ENCODE measurements at places on chromosomes 5 and 9. TPM values are rescaled to one million over a fixed set of nuclear protein-coding genes. Genes with fewer than 3 reads are reported as not detected.

DNA sequence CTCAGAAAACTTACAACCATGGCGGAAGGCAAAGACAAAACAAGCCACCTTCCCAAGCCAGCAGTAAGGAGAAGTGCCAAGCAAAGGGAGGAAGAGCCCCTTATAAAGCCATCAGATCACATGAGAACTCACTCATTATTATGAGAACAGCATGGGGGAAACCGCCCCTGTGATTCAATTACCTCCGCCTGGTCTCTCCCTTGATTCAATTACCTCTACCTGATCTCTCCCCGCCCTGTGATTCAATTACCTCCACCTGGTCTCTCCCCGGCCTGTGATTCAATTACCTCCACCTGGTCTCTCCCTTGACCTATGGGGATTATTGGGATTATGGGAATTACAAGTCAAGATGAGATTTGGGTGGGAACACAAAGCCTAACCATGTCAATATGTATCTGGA lies 467.3 kb upstream of the FTMT start:
- no peak for DNase-seq

DNA sequence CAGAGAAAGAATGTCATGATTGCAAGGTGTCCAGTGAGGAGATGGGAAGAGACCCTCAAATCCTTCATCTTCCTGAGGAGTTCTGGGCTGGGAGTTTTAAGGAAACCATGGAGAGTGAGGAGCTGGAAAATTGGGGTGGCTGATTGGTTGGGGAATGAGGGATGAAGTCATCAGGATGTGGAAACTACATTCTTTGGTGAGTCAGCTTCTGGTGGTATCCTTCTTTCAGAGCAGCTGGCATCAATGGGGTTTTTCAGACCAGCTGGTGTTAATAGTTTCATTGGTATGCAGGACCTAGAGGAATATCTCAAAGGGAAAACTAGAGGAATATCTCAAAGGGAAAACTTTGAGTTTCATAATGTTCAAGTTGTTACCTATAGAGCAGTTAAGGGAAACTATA lies 45.2 kb downstream of the RNF180 start:
- no peak for DNase-seq

GRCh38 chr5:19565466-19565865 lies 422.5 kb downstream of the CDH18 start:
- no peak for DNase-seq

DNA sequence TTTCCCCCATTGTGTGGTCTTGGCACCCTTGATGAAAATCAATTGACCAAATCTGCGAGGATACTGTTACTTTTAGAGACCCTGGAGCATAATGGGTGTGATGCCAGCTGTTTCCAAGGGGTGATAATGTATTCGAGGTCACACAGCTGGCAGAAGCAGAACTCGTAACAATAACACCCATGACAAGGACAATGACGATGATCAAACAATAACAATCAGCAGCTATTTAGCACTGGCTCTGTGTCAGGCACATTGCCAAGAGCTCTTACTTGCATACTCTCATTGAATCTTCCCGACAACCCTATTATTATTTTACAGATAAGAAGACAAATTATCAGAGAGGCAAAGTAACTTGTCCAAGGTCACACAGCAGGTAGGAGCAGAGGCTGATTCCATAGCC lies 223.7 kb upstream of the MSX2 start:
- DNase-seq = no peak

- no peak for DNase-seq
Measured at GRCh38 chr5:142901476-142902185, 131.5 kb downstream of the ARHGAP26 start.

DNA sequence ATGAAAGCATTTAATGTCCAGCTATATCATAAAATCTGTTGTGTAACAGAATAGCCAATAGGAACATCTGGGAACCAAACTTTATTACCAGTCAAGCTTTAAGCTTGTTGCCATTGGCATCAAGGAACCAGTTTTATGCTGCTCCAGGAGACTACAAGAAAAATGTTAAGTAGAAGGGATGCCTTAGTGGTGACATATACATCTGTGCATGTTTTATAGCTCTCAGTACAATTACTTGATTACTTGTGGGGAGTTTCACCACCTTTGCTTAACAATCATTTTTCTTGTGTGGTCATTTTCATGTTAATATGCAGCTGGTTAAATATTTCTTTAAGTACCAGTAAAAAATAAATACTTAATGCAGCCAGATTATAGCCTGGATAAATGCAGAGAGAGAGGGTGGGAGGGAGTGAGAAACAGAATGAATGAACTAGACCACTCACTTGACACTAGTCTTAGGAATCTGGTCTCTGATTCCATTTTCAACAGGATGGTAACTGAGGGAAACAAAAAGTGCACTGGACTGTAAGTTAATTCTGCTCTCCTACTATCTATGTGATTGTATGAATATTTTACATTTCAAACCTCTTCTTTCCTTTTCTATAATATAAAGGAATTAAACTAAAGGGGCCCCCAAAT lies 35.7 kb upstream of the LURAP1L start:
- DNase-seq = no peak

- no peak for DNase-seq
Measured at GRCh38 chr5:15938961-15939360, 240.6 kb downstream of the MARCHF11 start.

LMBRD2 gene
- total RNA-seq = 16.3 TPM

CENPH gene
- total RNA-seq = 2.3 TPM

DNA sequence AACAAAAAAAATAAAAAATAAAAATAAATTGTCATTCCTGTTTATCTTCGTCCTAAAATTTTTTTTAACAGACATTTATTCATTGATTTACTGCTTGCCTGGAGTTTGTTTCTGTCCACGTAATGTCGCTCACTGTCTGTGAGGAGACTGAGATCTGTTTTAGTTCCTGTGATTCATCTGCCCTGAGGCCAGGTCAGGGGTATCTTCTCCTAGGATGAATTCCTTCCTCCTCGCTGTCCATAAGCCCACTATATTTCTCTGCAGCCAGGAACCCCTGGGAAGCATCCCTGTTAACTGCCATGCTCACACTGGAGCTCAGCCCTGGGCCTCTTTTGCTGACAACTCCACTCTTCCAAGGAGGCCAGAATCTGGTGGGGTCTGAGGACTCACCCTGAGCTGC lies 682.0 kb downstream of the MTRR start:
- DNase-seq = no peak

GRCh38 chr5:173187054-173187743 lies 42.9 kb downstream of the BNIP1 start:
- DNase-seq = no peak

- DNase-seq = no peak
Measured at GRCh38 chr9:7115606-7116005, 357.8 kb downstream of the KDM4C start.

HSPA5 gene
- total RNA-seq = 195 TPM

GRCh38 chr9:33294670-33295432 lies 4.5 kb downstream of the NFX1 start:
- DNase-seq = no peak

AQP3 gene
- 6.0 TPM for total RNA-seq

MARCHF11 gene
- total RNA-seq = not detected

TEK gene
- 18.2 TPM for total RNA-seq

OR1Q1 gene
- not detected for total RNA-seq

DNA sequence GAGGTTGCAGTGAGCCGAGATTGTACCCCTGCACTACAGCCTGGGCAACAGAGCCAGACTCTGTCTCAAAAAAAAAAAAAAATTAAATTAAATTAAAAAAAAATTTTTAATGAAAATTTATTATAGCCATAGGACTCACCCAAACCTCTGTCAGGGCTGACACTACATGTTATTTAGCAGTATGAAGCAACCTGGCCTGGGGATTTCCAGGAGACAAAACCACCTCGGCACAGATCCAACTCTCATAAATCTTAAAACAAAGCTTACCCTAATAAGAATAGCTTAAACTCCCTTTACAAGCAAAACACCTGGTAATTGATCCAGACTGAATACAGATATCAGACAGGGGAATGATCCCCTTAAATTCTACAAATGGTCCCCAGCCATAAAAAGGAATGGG lies 38.4 kb downstream of the PPP1R2B start:
- DNase-seq = no peak

DNA sequence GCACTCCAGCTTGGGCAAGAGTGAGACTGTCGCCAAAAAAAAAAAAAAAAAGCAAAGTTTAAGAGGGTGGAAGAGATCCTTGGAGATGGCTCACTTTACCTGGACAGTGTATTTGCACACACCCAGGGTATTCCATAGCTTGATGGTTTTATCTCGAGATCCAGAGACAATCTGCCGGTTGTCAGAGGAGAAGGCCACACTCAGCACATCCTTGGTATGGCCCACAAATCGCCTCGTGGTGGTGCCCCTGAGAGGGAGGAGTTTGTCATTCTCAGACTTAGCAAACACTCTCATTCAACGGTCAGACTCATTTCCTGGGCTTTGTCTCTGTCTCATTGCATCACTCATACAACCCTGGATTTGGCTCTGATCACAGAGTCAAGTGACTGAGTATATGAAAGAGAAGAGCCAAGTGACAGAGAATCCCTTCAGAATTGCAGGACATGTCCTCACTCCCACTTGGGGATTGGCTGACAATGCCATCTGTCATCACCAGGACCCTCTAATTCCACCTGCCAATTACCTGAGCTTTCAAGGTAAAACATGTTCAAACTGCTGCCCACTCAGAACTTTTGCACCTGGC lies 2.2 kb downstream of the RACK1 start:
- DNase-seq = peak; percentile 57

TAL2 gene
- not detected for total RNA-seq

DNA sequence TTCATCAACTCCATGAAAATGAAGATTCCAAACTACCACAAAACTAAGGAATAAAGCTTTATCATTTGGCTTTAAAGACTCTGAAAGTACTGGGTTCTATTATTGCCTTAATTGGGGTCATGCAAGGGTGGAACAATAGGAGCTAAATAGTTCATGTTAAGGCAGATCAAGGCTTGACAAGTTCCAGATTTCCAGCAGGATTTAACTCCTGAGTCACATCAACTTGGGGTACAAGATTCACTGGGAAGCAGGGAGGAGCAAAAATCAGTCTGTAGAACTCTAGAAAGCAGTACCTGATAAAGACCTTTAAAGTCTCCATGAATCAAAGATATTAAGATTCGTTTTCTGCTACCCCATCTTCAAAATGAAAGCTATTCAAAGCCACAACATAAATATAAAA lies 41.9 kb upstream of the GLRX start:
- no peak for DNase-seq

SCGB3A2 gene
- not detected for total RNA-seq

DNA sequence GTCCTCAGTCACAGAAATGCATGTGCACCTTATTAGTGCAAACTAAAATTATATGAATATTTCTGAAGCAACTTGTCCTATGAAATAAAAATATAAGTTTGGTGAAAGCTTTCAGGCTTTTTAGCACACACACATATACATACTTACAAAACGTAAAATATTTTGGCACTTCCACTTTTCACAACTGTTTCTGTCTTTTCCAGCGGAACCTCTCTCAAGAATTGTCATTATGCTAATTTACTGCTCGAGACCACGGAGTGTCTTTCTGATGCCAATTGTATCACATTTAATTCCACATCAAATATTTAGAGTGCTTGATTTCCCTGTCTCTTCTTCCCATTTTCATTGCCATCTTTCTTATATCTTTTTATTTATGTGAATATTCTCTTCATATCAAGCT lies 100.4 kb downstream of the MEF2C start:
- DNase-seq = no peak

DNA sequence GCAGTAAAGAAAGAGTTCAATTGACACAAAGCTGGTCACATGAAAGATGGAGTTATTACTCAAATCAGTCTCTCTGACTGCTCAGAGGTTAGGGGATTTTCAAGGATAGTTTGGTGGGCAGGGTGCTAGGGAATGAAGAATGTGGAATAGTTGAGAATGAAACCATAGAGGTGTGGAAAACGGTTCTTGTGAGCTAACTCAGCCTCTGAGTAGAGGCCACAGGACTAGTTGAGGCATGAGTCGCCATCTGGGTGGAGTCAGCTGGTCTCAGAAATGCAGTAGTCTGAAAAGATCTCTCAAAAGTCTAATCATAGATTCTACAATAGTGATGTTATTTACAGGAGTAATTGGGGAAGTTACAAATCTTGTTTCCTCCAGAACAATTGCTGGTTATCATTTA lies 178.9 kb upstream of the SPEF2 start:
- DNase-seq = no peak

- no peak for DNase-seq
Measured at GRCh38 chr5:146799671-146800070, 78.9 kb downstream of the PPP2R2B start.

GRCh38 chr5:38403877-38404635 lies 145.7 kb downstream of the EGFLAM start:
- DNase-seq = no peak

TAF11L10 gene
- not detected for total RNA-seq

GRCh38 chr5:10331341-10331796 lies 22.1 kb upstream of the MARCHF6 start:
- DNase-seq = peak; percentile 72

DNA sequence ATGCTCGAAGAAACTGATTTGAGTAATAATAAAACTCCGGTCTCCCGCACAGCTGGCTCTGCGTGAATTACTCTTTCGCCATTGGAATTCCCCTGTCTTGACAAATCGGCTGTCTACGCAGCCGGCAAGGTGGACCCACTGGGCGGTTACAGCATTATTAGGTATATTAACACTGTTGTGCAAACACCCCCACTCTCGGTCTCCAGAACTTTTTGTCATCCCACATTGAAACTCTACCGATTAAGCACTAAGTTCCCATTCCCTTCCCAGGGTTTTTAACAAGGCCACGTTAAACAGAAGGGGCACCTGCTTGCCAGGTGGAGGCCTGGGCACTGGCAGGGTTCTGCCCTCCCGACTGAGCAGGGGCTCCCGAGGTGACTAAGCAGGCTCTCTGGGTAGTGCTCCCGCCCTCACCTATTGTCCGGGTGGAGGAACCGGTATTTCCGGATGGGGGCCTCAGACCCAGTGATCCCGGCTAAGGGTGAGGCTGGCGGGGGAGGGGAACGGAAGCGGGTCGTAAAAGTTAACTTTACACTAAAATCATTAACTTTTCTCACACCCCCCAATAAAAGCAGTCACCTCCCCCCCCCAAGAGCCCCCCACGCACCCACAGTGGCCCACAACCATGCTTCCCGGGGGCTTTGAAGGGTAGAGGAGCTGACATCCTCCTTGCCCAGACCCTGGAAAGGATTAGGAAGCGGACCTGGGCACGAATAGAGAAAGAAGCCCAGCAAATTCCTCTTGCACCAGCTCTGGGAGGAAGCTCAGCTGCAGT lies 53.5 kb upstream of the TJP2 start:
- DNase-seq = no peak

DNA sequence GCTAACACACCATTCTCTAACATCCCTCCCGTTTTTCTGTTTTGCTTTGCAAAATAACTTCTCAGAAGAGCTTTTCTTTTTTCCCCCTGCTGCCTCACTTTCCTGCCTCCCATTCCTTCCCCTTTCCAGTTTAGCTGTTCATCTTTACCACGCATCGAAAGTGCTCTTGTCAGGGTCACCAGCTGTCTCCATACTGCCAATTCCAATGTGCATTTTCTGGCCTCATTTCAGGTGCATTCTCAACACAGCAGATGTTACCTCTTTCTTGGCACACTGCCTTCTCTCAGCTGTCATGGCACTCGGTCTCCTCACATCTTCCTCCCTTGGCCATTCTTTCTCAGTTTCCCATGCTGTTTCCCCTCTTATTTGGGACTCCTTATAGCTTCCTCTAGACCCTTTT lies 9.5 kb downstream of the ARSK start:
- no peak for DNase-seq

GRCh38 chr5:132060501-132061161 lies at the start of gene IL3:
Gene IL3 (plus strand): TSS chr5:132060655. CDS start chr5:132060707, 52 bp downstream.
- peak; percentile 65 for DNase-seq

PCDHGB1 gene
- 3.5 TPM for total RNA-seq

- DNase-seq = no peak
Measured at GRCh38 chr5:127112347-127112864, 39.1 kb upstream of the C5orf63 start.
